ENCODE measurements at places on chromosomes 3 and 15.

DNA sequence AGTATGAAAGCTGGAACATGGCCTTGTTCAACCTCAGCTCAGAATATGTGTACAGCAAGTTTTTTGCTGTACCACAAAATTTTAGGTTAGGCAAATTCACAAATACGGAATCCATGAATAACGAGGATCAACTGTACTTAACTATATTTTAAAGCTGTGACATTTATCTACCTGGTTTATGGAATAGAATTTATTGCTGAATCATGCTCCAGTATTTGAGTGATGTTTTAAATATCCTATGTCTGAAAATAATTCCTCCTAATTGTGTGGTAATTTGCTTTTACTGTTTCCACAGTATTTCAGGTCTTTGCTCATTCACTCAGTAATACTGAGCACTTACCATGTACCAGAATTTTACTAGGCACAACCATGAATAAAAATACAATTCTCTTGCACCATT, 29.5 kb downstream of the SEC62 start:
- DNase-seq: no peak

GRCh38 chr3:63437858-63438257, 159.8 kb downstream of the SYNPR start:
- DNase-seq: no peak

- DNase-seq: peak; percentile 30
Measured at GRCh38 chr15:65653801-65654521, 32.2 kb downstream of the SLC24A1 start.

- no peak for DNase-seq
Measured at GRCh38 chr3:137771401-137772213, 7.5 kb downstream of the SOX14 start.

DNA sequence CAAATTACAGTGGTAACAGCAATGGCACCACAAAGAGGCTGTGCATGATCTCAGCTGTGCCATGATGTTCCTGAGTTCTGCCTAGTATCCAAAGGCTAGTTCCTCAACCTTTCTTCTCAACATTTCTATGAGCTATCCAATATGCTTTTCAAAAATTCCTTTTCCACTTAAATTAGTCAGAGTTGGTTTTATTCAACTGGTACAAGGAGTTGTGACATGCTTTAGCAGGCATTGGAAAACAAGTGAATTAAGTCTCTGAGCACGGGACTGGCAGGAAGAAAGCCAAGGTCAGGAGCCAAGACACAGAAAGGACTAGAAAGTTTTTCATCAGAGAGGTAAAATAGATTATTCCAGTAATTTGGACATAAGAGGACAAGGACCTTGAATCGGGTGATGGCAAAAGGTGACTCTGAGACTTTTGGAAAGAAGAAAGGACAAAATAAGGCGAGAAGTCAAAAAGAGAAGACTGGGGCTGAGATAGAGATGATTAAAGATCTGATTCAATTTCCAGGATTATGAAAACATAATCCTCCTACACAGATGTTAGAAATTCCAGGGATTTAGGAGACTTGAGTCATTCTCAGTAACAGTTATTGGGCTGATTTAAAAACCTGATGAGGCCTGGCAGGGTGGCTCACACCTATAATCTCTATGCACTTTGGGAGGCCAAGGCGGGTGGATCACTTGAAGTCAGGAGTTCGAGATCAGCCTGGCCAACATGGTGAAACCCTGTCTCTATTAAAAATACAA, 36.1 kb downstream of the PBRM1 start:
- peak; percentile 63 for DNase-seq

DNA sequence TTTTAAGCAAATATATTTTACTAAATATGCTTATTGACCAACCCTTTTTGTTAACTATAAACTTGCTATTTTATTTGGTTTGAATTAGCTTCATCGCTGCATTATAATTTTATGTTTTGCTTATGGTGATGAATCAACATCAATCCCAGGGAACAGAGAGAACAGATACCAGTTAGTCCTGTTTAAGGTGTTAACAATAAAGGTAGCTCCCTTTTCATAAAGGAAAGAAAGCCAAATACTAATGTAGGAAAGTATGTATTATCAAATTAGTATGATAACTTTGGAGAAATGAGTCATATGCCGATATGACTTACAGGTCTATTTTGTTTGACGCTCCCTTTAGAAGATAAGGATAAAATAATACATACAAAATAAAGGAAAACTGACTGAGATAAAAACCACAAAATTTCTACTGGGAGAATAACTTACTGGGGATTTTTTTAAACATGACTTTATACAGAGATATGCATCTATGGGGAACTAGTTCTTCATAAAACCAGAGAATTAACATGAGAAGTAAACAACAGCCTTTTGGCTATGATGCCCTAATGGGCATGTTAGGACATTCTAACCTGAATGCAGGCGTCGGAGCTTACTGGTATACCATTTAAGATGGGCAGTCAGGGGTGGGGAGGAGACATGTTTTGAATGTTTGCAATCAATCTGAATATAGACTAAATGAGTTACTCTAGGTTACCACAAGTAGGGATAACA, 4.5 kb downstream of the OR5K2 start:
- no peak for DNase-seq

DNA sequence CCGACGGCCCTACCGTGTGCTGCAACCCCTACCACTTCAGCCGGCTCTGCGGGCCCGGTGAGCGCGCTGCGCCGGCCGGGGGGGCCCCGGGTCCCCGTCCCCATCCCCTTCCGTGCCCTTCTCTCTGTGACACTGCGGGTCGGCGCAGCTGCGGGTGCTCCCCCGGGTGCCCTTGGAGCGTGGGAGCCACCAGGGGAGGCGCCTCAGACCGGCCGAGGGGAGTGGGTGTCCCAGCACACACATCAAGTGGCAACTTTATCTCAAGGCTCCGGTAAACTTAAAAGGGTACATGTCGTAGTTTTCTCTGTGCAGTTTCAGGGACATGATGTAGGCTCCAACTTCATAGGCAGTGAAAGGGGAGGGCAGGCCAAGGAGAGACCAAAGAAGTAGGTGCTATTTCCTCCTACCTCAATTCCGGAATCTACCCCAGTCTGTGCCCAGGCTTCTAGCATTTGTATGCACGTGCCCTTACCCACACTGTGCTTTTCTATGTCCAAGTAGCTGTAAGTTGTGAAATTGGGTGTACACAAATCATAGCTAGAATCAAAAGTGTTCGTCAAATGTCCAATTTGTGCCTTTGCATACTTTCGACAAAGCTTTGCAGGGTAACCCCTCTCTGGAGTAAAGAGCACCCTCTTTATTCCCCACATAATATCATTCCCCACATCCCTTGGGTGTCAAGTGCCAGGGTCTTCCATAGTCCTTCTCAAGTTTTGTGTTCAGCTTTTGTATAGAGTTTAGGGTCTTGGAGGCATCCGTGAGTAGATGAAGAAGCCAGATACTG, 2.2 kb downstream of the SMAD6 start:
- no peak for DNase-seq

GRCh38 chr15:65249641-65250040, 37.0 kb downstream of the PARP16 start:
- no peak for DNase-seq

GRCh38 chr15:92034227-92034626, 180.7 kb downstream of the SLCO3A1 start:
- DNase-seq: no peak

- DNase-seq: peak; percentile 5
Measured at GRCh38 chr3:110588906-110589305, 482.7 kb upstream of the NECTIN3 start.

GRCh38 chr15:39595338-39596221, 14.7 kb downstream of the THBS1 start:
- DNase-seq: peak; percentile 58

GRCh38 chr3:194261581-194262063, 89.5 kb downstream of the CPN2 start:
- DNase-seq: no peak

DNA sequence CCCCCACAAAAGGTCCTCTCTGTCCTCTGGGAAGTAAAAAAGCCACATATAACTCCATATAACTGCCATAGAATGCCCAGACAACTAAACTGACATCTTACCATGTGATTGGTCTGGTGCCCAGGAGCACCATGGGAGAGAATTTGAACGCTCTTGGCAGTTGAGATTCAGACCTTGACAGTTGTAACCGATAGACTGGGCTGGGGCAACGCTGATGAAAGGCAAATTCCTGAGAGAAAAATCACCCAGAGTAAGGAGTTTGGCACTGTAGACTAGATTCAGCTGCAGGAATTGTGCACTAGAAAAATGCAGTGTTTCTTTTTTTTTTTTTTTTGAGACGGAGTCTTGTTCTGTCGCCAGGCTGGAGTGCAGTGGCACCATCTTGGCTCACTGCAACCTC, 240.5 kb downstream of the SOX2 start:
- peak; percentile 6 for DNase-seq

- DNase-seq: peak; percentile 43
Measured at GRCh38 chr3:136305879-136306278, 55.7 kb downstream of the PCCB start.

DNA sequence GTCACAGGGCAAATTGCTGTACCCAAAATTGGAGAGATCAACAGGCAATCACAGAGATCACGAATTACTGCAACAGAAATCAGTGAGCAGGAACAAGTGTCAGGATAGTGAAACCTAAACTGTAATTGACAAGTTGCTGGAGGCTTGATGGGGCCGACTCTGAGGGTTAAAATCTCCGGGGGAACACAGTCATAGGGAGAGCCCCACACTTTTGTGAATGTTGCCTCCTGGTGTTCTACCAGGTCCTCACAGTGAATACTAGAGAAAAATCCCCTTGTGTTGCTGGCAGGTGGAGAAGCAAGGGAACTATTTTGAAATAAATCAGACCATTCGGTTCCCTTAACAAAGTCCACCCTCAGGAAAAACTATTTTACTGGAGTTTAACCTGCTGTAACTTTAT, 697.5 kb upstream of the CBLB start:
- no peak for DNase-seq

DNA sequence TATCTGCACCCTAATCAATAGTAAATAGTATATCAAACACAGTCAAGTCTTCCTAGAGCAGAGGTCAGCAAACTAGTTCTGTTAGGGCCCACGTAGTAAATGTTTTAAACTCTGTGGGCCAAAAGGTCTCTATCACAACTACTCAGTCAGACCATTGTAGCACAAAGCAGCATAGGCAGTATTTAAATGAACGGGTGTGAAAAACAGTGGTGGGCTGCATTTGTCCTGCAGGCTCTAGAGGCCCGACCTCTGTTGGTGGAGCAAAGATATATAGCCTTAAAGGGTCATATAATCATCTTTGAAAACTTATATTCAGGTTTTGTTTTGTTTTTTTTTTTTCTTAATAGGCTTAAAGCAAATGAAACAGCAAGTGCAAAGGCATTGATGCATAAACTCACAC, 326.4 kb upstream of the TRIM42 start:
- DNase-seq: no peak

DNA sequence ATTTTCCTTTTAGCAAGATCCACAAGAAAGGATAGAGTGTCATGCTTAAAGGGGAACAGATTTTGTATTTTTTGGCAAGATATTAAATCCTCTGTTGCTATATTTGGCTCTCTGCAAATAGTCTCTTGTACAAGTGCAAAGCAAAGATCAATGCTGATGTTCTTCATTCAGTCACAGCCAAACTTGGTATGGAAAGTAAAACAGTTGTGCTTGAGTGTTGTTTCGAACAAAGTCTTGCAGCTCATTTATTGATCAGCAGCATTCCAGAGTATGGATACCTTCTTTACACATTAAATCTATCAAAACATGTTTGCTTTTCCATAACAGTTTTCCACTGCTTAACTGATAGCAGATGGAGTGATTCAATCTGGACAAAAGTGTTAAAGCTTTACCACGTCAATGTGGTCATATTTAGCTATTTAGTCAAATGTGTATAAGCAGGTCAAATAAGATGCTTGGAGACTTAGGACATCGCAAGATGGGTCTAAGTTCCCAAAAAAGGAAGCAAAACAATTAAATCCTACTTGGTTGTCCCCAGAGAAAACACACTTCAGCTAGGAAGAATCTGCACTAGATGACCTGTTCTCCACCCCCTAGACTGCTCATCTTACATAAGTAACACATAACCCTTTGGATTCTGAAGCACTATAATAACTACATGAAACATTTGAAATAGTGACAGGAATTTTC, 52.4 kb downstream of the VGLL3 start:
- peak; percentile 99 for DNase-seq

GRCh38 chr15:84772031-84772430, 23.6 kb downstream of the ZNF592 start:
- no peak for DNase-seq

GRCh38 chr3:52480768-52481715, 14.1 kb upstream of the STAB1 start:
- no peak for DNase-seq

DNA sequence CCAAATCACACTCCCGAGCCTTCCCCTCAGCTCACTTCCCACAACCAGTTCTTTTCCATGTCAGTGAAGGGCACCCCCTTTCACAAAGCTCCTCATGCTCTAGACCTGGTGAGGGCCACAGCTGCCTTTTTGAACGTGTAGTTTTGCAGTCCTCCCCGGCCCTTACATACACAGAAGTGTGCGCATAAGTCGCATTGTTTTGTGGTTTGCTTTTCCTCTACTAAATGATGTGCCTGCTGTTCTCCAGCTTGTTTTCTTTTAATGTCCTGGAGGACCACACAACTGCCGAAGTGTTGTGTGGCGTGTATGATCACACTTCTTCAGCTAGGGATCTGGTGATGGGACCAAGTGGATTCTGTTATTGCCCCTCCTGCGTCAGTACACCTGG, 7.6 kb downstream of the C15orf39 start:
- DNase-seq: no peak

GRCh38 chr15:85543741-85544155, 163.3 kb downstream of the AKAP13 start:
- DNase-seq: no peak

GRCh38 chr3:155153242-155154186, 73.4 kb downstream of the MME start:
- DNase-seq: no peak

DNA sequence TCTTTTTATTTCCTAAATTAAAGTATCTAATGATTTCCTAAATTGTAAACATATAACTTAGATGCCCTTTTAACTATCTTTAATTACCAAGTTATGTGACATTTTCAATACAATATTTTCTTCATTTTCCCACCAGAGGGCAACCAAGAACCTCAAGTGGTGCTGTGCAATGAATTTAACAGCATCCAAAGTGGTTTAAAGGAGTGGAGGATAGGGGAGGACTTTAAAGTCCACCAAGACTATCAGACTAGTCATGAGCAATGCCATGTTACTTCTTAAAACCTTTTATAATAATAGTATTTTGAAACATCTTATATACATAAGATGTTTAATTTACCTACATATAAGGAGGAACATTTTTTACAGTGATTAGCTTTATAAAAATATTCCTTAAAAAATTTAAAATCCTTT, 74.4 kb downstream of the DLG1 start:
- peak; percentile 62 for DNase-seq

All from fibroblast of skin of right quadriceps (primary cell).